ENCODE measurements at places on chromosomes 7 and 10.

GRCh38 chr10:111392159-111392558 lies 315.3 kb downstream of the ADRA2A start:
- DNase-seq = no peak

DNA sequence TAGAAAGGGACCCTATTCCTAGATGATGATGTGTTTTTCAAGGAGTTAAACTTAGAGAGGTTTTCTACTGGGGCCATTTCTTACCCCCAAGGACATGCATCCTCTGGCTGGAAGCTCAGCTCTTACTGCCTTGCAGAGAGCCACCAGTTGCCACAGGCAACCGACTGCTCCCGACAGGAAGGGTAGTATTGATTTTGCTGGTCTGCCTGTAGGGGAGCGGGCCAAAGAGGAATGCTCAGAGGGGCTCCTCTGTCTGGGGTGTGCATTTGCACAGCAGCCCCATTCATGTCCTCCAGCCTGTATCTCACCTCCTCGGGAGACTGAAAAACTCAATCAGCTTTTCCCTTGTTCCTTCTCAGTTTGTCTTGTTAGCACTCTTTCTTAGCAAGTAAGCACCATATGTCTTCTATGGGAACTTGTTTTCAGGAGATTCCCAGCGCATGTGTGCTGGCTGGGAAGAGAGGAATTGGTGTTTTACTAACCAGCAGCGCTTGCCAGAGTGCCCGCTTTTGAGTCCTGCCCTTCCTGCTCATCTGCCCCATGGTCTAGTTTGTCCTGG lies 739.0 kb upstream of the GALNT17 start:
- DNase-seq = no peak

- no peak for DNase-seq
Measured at GRCh38 chr10:43735907-43736306, 87.2 kb upstream of the ZNF32 start.

DNA sequence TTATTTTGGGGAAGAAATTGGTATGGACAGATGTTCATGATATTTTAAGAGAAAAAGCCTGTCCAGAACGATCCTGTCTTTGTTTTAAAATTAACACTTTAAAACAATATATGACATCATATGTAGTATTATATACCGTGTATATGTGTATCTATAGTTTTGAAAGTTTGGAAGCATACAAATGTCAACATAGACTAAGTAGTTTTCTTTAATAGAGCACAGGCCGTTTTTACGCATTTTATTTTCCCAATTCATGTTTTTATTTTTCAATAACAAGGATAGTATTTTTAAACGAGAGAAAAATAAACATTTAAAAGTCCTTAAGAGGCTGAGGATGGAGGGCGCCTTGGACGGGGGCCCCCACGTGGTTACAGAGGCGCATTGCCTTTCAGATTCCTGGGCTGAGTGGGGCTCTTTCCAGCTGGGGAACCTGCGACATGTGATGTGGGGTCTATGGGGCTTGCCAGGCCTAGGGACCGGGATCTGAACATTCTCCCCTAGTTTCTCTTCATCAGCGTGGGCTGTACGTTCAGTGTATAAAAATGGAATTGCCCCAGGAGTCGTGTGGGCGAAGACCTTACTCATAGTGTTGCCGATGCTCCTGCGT lies 127.8 kb upstream of the ZNF746 start:
- DNase-seq = peak; percentile 21

GRCh38 chr10:91907033-91907594 lies 2.2 kb downstream of the FGFBP3 start:
- DNase-seq = no peak

DNA sequence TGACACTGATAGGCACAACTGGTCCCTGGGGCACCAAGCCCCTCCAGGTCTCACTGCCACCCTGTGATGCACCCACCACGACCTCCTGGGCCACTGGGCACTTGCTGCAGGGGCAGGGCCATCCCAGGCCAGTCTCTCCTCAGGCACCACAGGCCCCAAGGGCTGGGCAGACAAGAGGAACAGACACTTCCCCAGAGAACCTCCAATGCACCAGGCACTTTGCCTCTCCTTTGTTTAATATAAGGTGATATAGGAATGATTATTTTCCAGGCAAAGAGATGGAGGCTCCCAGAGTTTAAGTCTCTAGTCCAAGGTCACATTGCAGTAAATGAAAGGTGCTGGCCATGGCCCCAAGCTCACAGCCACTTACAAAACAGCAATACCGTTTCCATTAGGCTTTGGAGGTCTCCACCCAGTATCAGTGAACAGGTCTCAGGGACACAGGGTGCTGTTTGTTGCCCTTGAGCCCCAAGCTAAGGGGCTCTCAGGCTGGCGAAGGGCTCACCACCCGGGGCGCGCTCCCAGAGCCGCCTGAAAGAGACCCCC lies 4.5 kb downstream of the DEPP1 start:
- no peak for DNase-seq

DNA sequence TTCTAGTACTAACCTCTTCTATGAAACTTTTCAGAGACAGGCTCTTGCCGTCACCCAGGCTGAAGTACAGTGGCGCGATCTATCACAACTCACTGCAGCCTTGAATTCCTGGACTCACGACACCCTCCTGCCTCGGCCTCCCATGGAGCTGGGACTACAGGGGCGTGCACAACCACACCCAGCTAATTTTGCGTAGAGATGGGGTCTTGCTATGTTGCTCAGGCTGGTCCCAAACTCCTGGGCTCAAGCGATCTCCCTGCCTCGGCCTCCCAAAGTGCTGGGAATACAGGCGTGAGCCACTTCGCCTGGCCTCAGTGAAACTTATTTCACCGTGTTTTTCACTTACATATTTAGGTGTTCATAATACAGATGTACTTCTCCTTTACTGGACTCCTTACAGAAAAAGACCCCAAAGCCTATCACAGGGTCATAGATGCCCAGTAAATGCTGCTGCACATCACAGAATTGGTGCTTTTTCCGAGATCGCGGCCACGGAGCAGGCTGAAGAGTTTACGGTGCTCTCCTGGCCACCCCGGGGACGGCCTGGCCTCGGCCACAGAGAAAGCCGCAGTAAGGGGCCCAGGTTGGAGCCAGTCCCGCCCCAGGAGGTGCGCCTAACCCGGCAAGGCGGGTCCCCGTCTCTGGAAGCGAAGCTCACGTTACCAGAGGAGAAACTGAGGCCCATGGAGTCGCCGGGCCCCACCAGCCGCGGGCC lies 595 bp downstream of the TBL2 start:
- no peak for DNase-seq

- no peak for DNase-seq
Measured at GRCh38 chr7:114414156-114415063, at the start of gene FOXP2. FOXP2 (plus strand) TSS chr7:114414815; CDS start chr7:114426512, 11,697 bp downstream.

DNA sequence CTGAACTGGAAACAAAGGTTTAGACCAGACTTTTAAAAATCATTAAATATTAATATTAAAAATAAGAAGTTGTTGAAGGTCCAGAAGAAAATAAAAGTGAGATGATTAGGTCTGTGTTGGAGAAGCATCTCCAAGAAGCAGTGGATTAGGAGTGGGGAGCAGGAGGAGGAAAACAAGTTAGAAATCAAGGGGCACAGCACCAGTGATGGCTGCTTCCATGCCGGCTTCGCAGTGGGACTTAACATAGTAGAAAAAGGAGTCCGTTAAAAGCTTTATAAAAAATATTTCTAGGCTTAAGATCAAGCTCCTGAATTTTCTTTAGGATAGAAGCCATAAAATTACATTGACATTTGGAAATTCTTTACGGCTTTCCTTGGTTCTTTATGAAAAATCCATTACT lies 95.8 kb downstream of the CDC14C start:
- no peak for DNase-seq

- no peak for DNase-seq
Measured at GRCh38 chr7:10475940-10476641, 497.6 kb upstream of the PHF14 start.

- no peak for DNase-seq
Measured at GRCh38 chr7:143902332-143902899, 440 bp upstream of the TCAF1 start.

DNA sequence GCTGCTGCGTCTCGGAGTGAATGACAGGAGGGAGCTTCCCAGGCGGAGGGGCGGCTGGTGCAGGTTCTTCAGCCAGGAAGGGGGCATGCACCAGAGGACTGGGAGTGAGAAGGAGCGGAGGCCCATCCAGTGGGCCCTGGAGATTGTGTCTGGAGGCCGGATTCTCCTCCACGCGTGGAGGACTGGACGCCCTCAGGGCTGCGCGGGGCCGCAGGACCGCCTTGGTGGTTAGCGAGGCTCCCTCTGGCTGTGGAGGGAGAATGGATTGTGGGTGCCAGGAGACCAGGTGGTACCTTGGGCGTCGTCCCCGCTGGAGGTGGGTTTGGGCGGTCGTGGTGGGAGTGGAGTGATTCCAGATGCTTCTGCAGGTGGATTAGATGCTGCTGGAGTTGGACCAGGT lies 68.9 kb downstream of the ELFN1 start:
- no peak for DNase-seq

DNA sequence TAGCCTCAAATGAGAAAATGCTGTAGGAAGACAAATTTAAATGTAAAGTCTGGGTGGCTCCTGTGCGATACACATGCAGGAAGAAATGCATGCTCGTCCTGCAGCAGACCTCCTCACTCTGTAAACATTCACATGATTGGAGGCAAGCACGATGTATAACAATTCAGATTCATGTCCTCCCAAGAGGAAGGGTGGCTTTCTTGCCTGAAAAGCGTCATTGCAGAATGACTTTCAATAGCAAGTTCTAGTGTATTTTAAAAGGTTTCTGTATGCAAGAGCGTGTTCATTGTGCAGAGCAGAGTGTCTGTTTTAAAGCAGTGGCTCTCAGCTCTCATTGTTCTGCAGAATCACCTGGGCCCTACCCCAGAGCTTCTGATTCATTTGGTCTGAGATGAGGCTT lies 170.3 kb upstream of the CELF2 start:
- no peak for DNase-seq

DNA sequence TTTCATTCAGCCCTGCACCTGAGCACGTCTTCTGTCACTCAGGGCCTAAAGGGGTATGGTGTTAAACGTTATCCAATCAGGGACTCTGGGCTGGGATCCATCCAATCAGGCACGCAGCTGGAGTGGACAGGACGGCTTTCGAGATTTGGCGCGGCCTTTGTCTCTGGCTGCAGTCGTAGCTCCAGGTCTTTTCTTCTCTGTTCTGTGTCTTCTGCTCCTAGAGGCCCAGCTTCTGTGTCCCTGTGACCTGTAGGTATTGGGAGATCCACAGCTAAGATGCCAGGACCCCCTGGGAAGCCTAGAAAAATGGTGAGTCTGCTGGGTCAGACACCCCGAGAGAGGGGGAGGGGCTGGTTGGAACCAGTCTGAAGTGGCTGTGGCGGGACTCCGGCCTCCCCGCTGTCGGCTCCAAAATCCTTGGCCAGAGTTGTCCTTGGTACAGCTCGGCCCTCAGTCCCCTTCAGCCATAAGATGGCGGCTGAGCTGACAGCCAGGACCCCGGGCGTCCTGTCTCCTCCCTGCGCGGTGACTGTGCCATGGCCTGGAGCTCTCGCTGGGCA lies 11.7 kb upstream of the ZNF680 start:
- DNase-seq = no peak

DNA sequence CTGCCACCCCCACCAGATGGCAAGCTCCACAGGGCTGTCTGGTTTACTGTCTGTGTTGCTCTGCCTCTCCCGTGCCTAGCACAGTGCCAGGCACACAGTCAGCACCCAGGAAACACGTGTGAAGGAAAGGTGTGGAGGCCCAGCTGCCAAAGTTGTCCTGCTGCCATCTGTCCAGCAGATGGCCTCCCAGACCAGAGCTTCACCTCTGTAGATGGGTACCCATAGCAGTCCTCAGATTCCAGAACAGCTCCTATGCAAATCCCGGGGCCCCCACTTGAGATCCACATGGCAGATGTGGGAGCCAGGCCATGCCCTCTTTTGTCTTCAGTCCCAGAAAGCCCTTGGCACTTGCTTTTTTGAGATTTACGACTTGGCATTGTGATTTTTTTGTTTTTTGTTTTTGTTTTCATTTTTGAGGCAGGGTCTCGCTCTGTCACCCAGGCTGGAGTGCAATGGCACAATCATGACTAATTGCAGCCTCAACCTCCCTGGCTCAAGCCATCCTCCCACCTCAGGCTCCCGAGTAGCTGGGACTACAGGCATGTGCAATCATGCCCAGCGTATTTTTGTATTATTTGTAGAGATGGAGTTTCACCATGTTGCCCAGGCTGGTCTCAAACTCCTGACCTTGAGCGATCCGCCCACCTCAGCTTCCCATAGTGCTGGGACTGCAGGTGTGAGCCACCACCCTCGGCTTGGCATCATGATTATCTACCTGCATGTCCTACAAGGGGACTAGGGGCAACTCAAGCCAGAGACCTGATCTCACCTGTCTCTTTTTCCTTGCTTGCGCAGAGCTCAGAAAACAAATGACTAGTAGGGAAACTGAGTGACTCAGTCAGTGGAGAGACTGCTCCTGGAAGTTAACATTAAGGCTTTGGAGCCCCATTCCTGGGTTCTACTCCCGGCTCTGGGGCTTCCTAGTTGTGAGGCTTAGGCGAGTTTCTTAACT lies 16.9 kb upstream of the PALD1 start:
- DNase-seq = no peak

- DNase-seq = no peak
Measured at GRCh38 chr10:77247031-77247990, 390.3 kb downstream of the KCNMA1 start.

GRCh38 chr10:100655326-100655759 lies 90.0 kb upstream of the PAX2 start:
- no peak for DNase-seq

GRCh38 chr7:75953431-75953830 lies 38.5 kb downstream of the POR start:
- no peak for DNase-seq

DNA sequence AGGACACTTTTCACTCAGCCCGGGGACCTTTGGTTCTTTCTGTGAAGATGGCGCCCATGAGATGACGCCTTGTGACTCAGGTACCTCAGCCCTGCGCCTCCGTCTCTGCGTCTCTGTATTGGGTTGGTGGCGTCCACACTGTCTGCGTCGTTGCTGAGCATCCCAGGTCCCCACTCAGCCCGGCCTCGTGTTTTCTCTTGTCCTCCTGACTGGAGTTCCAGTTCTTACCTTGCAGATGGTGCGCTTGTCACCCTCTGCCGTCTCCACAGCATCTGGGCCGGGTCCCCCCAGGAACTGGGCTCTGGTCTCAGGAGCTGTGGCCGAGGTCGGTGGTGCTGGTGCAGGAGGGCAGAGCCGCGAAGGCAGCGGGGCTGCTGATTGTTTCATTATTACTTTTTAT lies 150.4 kb downstream of the WDR37 start:
- no peak for DNase-seq

DNA sequence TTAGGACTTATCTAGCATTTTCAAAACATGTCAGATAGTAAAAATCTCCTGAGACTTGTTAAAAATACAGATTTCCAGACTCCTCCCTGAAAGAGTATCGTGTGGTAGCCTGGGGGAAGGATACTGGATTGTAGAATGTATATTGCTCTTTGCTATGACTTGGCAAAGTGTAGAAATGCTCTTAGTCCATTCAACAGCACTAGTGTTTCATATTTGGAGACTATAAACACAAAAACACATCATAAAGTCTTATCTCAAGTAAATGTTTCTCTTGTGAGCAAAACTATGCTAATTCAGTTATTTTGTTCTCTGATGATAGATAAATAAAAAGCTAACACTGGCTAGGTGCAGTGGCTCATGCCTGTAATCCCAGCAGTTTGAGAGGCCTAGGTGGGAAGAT lies 137.5 kb upstream of the PRPS1L1 start:
- no peak for DNase-seq
